Bone marrow (tissue), 2 donors: ENCODE measurements at places on chromosomes 2 and 18.

DNA sequence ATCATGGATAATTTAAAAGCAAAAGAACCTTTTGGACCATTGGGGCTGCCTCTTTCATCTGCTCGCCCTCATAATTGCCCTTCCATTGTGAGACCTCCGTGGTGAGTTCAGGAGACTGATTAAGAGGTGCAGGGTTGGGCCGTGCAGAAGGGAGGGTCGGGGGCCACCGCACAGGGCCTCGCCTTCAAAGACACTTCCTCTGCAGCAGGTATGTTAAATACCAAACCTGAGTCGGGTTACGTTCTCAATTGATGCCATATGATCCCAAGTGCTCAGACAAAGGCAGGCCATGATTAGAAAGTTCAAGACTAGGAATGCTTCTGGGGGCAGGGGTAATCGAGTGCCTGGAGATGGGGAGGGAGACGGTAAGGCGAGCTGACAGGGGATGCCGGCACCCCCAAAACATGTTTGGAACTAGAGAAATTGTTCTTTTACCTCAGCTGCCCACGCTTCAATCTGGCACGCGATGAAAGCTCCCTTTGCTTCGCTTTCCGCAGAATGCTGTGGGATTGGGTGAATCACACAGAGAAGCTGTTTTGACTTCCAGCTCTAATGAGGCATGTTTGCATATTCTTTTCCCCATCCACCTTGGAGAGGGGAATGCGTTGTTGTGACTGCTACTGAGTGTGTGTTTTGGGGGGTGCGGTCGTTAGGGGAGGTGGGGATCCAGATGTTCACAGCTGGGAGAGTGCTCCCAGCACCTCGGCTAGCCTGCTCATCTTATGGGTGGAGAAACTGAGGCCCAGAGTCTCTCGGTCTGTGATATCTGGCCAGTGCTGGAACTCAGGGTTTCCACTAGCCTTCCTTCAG lies 309.1 kb downstream of the MYCN start:
- DNase-seq = no peak

DNA sequence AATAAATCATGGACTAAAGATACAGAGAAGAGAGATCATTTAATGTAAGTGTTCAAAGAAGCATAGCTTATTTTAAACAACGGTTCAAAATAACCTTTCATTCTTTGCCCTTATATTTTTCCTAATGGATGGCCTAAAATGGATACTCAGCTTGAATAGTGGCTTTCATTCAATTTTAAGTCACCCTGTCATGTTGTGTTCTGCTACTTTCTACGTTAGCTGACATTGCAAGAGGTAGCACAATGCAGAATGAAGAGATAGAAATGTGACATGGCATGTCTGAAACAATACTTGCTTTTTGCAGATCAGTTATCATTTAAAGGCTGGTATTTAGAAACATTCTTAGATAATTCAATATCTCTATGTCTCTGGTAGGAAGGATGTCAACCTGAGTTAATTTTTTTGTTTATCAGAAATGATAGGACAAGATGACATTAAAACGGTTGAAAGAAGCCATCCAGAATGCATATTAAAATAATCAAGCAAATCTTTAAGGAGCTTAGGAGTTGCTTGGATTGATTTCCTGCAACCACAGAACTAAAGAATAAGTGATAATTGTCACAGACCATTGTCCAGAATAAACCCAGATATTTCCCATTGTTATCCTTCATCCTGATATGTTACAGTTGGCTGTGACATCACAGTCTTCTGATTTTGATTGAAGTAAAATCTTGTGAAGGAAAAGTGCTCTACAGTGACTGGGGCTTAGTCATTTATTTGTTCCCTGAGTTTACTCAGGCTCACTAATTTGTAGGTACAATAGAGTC lies 41.7 kb upstream of the CAVIN2 start:
- DNase-seq = no peak

GRCh38 chr2:143192106-143192505 lies 62.9 kb downstream of the ARHGAP15 start:
- DNase-seq = no peak

DNA sequence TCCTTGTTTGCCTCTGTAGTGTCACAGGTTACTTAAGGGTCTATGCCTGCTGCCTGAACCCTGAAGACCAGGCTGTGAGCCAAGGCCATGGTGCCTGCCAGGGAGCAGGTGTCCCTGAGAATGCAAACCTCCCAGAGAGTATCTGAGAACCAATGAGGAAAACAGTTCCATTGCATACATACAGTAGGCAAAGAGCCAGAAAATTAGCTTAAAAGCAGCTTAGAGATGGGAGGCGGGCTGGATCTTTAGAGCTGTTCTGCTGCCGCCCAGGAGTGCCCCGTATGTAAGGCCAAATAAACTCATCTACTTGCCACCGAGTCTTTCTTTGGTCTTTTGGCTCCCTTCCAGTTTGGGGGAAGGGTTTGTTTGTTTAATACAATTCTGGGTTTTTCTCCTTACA lies 327.9 kb downstream of the CLIP4 start:
- DNase-seq = no peak

DNA sequence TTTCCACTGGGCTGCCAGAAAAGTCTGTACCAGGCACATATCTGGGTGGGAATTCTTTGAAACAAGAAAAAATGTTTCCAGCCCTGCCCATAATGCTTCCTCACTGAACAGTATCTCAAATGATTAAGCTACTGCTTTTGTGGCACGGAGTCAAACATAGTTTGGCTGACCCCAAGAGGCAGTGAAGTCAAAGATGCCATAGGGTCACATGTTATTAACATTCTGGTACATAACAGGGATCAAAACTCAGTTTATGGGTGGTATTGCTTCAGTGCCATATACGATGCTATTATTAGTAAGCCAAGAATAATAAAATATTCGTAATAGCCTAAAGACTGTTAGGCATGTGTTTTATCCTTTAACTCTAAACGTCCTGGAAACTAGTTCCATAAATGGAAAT lies 112.4 kb downstream of the FEZ2 start:
- no peak for DNase-seq

DNA sequence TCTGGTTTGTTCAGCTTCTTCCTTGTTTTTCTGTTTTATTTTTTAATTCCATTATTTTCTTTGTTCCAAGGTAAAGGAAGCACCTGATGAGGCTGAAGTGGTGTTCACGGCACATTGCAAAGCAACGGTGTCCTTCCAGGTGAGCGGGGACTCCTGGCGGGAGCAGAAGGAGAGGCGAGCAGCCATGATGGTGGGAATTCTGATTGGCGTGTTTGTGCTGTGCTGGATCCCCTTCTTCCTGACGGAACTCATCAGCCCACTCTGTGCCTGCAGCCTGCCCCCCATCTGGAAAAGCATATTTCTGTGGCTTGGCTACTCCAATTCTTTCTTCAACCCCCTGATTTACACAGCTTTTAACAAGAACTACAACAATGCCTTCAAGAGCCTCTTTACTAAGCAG lies 88.4 kb downstream of the DDX18 start:
- no peak for DNase-seq

- no peak for DNase-seq
Measured at GRCh38 chr2:97354576-97354975, 235.1 kb downstream of the ANKRD36B start.

GRCh38 chr2:27717070-27717795 lies 53.5 kb downstream of the SLC4A1AP start:
- DNase-seq = no peak

DNA sequence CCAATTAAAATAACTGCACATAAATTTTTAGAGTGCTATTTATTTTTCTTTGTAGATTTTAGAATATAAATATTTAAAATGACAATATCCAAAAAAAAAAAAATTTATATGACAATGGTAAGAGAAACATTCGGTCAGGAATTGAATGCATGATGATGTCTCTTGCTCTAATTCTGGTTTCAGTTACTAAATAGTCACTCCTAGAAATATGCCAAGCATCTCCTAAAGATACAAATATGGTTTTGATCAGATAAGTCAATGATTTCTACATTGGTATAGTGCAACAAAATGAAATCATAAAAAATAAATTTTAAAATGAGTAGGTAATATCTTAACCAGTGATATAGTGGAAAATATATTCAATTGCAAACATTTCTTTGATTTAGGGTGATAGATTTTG lies 95.9 kb upstream of the ACKR3 start:
- no peak for DNase-seq
